ENCODE measurements at places on chromosomes 6 and 20. TPM values are rescaled to one million over a fixed set of nuclear protein-coding genes. Genes with fewer than 3 reads are reported as not detected.

MYB gene
- total RNA-seq: 4.4 TPM

OPN5 gene
- total RNA-seq: not detected

AVP gene
- not detected for total RNA-seq

PDYN gene
- total RNA-seq: not detected

DPPA5 gene
- total RNA-seq: not detected

DNA sequence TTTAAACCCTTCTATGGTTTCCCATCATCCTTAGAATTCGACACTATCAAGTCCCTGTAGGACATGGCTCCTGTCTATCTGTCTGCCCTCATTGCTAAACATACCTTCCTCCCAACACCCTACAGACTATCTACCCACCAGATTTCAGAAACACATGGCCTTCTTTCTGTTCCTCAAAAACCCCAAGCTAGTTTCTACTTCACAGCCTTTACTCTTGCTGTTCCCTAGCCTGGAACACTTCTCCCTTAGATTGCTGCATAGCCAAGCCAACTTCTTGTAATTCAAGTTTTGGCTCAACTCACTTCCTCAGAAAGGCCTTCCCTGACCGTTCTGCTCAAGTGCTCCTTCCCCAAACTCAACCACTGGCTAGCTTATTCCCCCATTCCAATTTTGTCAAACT, 156.2 kb downstream of the BTBD9 start:
- H3K27ac ChIP-seq: no peak overlapping the region
- no peak overlapping the region for H3K4me3 ChIP-seq

DNA sequence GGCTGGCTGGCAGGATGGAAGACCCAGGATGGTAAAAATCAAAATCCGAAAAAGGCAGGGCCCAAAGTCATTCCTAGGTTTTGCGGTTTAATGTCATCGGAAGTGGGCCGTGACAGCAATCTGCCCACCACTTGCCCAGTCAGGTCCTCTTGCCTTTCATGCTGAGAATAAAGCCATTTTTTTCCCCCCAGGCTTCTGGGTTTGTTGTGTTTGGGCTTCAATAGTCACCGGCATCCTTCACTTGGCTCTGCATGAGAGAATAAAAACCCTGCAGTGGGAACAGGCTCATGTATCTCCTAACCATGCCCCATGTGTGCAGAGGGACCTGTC, 56.1 kb downstream of the MEP1A start:
- H3K4me3 ChIP-seq: no peak overlapping the region
- H3K27me3 ChIP-seq: no peaks in the 10 kb centered on the region
- no peak for DNase-seq

DNA sequence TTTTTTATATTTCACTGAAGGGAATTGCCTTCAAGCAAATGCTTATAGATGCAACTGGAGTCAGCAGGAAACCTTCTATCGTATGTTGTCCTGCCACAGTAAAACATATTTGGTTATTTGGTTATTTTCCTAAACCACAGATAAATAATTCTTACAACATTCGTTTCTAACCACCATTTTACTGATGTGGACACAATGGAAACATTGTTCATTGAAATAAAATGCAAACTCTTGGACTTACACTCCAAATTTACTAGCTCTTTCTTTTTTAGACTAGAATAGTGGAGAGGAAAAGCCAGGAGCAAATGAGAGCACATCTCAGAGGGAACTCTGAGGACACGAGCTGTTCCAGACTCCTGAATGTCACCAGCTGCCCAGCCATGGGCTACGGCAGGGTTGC, 114.8 kb downstream of the RPS12 start:
- DNase-seq: no peak
- H3K27me3 ChIP-seq: no peaks in the 10 kb centered on the region
- H3K4me3 ChIP-seq: no peak overlapping the region
- H3K4me1 ChIP-seq: no peaks in the 10 kb centered on the region
- H3K36me3 ChIP-seq: no peaks in the 10 kb centered on the region

- H3K36me3 ChIP-seq: no peaks in the 10 kb centered on the region
- H3K4me3 ChIP-seq: no peak overlapping the region
- H3K4me1 ChIP-seq: no peaks in the 10 kb centered on the region
- DNase-seq: no peak
Measured at GRCh38 chr20:58201616-58202015, 26.8 kb downstream of the ANKRD60 start.

DNA sequence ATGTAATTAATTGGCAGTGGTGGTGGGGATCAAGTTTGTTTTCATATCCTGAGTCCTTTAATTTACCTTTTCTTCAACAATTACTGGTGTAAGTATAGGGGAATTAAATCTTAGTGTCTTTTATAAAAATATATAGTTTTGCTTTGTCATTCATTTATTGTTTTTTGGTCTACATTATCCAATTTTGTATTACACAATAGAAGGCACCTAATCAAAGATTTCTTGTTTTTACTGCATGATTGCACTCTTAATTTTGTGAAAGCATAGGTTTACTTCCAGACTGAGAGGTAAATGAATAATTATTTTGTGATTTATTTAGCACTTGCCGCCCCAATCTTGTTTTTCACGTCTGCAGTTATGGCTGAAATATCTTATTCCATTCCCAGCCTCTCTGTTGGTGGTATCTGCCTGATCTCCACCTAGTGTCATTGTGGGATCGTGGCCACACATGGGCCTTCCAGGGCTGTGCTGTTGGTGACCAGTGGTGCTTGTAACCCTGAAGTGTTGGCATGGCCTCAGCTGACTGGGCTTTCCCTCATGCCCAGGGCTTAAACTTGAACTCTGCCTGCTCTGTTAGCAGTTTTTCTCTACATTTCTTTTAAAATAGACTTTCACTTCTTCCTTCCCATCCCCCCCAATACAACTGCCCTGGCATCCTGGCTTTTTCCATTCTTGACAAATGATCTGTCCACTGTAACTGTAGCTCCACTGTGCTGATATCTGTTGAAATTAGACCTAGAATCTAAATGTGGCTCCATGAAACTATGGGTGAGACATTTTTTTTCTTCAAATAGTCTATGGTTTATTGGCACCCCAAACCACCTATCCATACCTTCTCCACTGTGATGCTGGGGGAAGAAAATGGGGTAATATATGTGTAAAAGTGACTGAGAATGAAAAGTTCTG, 24.8 kb downstream of the E2F3 start:
- no peak overlapping the region for H3K27ac ChIP-seq
- peaks cover 3% of the 10 kb centered on the region for H3K4me1 ChIP-seq
- DNase-seq: no peak
- no peak overlapping the region for H3K4me3 ChIP-seq
- H3K27me3 ChIP-seq: no peaks in the 10 kb centered on the region

DNA sequence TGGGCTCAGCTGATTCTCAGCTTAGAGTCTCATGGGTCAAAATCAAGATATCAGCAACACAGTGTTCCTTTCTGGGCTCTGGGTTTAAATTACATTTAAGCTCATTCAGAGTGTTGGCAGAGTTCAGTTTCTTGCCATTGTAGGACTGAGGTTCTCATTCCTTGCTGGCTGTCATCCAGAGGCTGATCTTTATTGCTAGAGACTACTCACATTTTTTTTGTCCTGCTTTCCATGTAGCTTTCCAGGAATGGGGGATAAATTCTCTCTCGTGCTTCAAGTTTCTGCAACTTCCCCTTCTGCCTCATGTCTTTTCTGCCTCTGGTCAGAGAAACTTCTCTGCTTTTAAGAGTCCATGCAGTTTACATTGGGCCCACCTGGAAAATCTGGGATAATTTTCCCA, 86.9 kb downstream of the RFX6 start:
- H3K27me3 ChIP-seq: no peaks in the 10 kb centered on the region
- H3K27ac ChIP-seq: no peak overlapping the region
- H3K4me3 ChIP-seq: no peak overlapping the region
- no peak for DNase-seq

- no peak within 1 kb of the TSS for H3K27ac ChIP-seq
- no peak for DNase-seq
- H3K36me3 ChIP-seq: no peaks in the 10 kb centered on the region
- no peaks in the 10 kb centered on the region for H3K27me3 ChIP-seq
- peaks cover 47% of the 10 kb centered on the region for H3K4me1 ChIP-seq
Measured at GRCh38 chr6:166586424-166587156, at the start of gene RAMACL. TSS of gene RAMACL (minus strand) at chr6:166586678. CDS start at chr6:166586477, 201 bp downstream.

GRCh38 chr6:46949632-46950280, 28.0 kb upstream of the ADGRF5 start:
- peak; percentile 88 for DNase-seq
- no peaks in the 10 kb centered on the region for H3K36me3 ChIP-seq
- H3K4me3 ChIP-seq: no peak overlapping the region

DNA sequence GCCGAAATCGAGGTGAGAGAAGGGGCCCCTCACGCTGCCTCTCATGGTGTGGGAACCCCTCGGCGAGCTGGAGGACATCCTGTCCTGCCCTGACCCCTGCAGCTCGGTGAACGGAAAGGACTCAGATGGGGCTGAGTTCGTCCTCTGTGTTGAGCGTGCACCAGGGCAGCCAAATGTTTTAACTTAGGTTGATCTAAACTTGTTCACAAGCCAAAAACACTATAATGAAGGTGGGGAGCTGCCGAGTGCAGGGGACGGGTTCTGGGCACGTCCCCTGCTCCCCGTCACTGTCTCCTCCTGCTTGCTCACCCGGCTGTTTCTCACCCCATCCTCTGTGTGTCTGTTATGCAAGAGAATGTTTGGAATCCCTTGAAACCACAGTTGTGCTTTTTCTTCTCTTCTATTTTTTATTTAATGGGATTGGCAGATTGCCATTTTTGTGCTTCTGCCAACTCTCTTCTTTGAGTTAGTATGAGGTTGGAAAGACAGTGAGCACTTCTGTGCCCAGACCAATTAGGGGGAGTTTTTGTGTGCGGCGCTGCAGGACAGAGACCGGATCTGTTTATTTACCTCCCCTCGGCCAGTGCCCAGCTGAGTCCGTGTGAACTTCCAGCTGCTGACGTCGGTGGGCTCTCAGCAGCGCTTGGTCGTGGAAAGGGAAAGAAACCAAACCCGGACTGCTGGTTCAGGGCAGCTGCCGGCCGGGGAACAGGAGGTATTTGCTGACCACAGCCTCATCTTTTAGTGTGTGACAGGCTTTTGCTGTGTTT, 158.1 kb downstream of the DTNBP1 start:
- H3K36me3 ChIP-seq: peaks cover 8% of the 10 kb centered on the region
- no peaks in the 10 kb centered on the region for H3K27me3 ChIP-seq
- peak overlapping the region; percentile 30 for H3K4me3 ChIP-seq
- peak overlapping the region; percentile 71 for H3K27ac ChIP-seq

DNA sequence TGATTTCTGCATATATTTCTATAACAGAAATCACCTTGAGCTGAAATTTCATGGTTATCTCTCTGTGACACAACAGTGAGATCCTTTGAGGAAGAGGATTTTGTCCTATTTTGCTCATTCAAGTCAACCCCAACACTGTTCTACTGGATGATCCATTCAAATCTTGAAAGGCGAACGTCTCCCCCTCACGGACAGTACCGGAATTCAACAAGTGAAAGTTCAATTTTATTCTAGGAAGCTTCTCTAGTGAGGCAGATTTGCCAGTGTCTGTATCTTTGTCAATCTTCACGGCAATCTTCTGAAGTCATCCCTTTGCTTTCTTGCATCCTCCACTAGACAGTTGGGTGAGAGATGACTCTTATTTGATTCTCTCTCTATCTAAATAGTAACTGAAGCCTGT, 91.7 kb upstream of the PDE7B start:
- H3K36me3 ChIP-seq: no peaks in the 10 kb centered on the region
- H3K4me3 ChIP-seq: no peak overlapping the region
- no peaks in the 10 kb centered on the region for H3K4me1 ChIP-seq
- DNase-seq: no peak

DNA sequence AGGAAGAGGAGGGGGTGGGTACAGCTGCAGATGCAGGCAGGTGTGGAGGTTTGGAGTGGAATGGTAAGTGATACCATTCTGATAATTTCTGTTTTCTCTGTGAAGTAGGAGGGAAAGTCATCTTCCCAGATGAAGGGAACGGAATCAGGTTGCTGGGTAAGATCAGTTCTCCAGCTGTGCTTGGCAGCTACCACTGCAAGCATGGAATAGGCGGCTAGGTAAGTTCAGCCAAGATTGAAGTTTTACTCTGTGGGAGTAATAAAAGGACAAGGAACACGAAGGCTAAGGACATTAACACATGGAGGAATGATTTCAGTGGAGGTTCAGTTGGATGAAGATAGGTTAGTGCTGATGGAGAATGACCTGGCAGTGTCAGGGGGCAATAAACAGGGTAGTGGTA, 128.3 kb downstream of the CARMIL1 start:
- peak overlapping the region; percentile 65 for H3K27ac ChIP-seq
- H3K27me3 ChIP-seq: no peaks in the 10 kb centered on the region
- H3K36me3 ChIP-seq: no peaks in the 10 kb centered on the region

GRCh38 chr6:31546339-31546957, at the start of gene ATP6V1G2:
TSS of gene ATP6V1G2 (minus strand) at chr6:31546608. CDS start at chr6:31546559, 49 bp downstream.
- peak within 1 kb of the TSS; percentile 87 for H3K27ac ChIP-seq
- H3K4me3 ChIP-seq: peak within 1 kb of the TSS; percentile 22
- H3K27me3 ChIP-seq: no peaks in the 10 kb centered on the region
- DNase-seq: peak; percentile 96

DNA sequence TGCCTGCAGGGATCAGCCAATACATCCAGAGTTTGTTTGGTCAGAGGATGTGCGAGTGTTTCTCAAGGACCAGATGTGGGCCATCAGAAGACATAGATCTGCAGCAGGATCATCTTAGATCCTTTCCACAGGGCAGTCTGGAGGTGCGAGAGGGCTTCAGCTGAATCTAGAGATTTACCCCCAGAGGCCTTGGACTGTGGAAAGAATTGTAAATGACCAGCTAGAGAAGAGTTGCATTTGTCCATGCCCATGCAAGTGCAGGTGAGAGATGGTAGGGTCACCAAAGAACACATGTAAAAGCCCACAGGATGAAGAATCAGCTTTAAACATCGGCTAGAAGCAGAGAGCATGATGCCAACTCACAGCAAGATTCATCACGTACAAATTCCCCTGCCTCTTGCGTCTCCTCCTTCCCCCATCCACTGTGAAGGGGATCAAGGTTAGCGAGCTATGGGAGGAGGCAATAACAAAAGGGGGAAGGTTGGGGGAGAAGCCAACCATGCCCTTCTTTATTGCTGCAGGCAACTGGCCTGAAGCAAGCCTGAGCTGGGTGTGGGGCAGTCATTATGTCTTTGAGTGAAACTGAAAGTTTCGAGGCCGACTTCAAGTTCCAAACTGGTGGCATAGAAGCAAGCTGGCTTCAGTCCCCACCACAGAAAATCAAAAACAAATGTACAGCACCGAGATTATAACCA, 83.5 kb downstream of the SCML4 start:
- no peaks in the 10 kb centered on the region for H3K27me3 ChIP-seq
- no peak overlapping the region for H3K27ac ChIP-seq
- DNase-seq: no peak
- no peaks in the 10 kb centered on the region for H3K36me3 ChIP-seq
- no peaks in the 10 kb centered on the region for H3K4me1 ChIP-seq
- H3K4me3 ChIP-seq: no peak overlapping the region

GRCh38 chr6:32105433-32105832, 3.7 kb downstream of the TNXB start:
- DNase-seq: no peak
- H3K27me3 ChIP-seq: no peaks in the 10 kb centered on the region
- no peaks in the 10 kb centered on the region for H3K36me3 ChIP-seq

- H3K27ac ChIP-seq: no peak overlapping the region
- peaks cover 21% of the 10 kb centered on the region for H3K4me1 ChIP-seq
- H3K36me3 ChIP-seq: no peaks in the 10 kb centered on the region
- DNase-seq: peak; percentile 79
- H3K27me3 ChIP-seq: no peaks in the 10 kb centered on the region
- no peak overlapping the region for H3K4me3 ChIP-seq
Measured at GRCh38 chr20:25022680-25023079, 30.1 kb upstream of the APMAP start.

GRCh38 chr6:154341871-154342270, 14.7 kb downstream of the IPCEF1 start:
- H3K36me3 ChIP-seq: no peaks in the 10 kb centered on the region
- H3K4me3 ChIP-seq: no peak overlapping the region
- DNase-seq: no peak
- no peak overlapping the region for H3K27ac ChIP-seq
- no peaks in the 10 kb centered on the region for H3K27me3 ChIP-seq

GRCh38 chr6:6790891-6791290, 202.4 kb downstream of the LY86 start:
- H3K4me1 ChIP-seq: no peaks in the 10 kb centered on the region
- no peak overlapping the region for H3K27ac ChIP-seq
- no peaks in the 10 kb centered on the region for H3K27me3 ChIP-seq
- DNase-seq: no peak
- no peak overlapping the region for H3K4me3 ChIP-seq
